Activated T-helper 17 cell treated with anti-CD3 and anti-CD28 coated beads, Interleukin-2, amount 50 U/mL, for 72 hours (primary cell): ENCODE measurements at places on chromosomes 3 and 15.

GRCh38 chr3:186536883-186537844 lies 7.0 kb downstream of the CRYGS start:
- peaks cover 54% of the 10 kb centered on the region for H3K4me1 ChIP-seq
- H3K4me3 ChIP-seq = peak overlapping the region; percentile 70
- H3K27ac ChIP-seq = peak overlapping the region; percentile 99

GRCh38 chr3:57157545-57157944 lies 7.6 kb downstream of the IL17RD start:
- peaks cover 6% of the 10 kb centered on the region for H3K4me1 ChIP-seq
- H3K27ac ChIP-seq = no peak overlapping the region
- ATAC-seq = no peak
- no peaks in the 10 kb centered on the region for H3K36me3 ChIP-seq

- no peaks in the 10 kb centered on the region for H3K36me3 ChIP-seq
- H3K27me3 ChIP-seq = peaks cover 11% of the 10 kb centered on the region
- peak; percentile 96 for ATAC-seq
- peaks cover 3% of the 10 kb centered on the region for H3K4me1 ChIP-seq
These were observed 65.3 kb upstream of the ZNF280D start for GRCh38 chr15:56798639-56799038.

- H3K27me3 ChIP-seq = no peaks in the 10 kb centered on the region
- H3K27ac ChIP-seq = no peak overlapping the region
- H3K4me3 ChIP-seq = no peak overlapping the region
- H3K36me3 ChIP-seq = no peaks in the 10 kb centered on the region
- no peak for ATAC-seq
These were observed 28.9 kb upstream of the RASGRP1 start for GRCh38 chr15:38593524-38593923.

DNA sequence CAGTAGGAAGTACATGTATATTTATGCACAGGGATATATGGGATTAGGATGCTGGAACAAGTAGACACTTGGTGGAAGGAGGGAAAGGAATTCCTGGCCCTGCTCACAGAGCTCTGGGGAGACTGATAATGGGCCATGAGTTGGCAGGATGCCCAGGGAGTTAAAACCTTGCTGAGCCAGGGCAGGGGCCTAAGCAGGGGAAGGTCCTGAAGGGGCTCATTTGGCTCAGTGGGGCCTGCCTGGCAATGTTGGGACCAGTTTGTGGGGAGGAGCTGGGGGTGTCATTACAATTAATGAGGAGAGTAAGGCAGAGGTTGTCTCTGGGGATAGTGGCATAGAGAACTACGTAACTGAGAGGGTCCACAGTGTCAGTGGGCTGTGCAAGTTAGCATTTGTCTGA lies 124.2 kb upstream of the ADPGK start:
- no peak overlapping the region for H3K4me3 ChIP-seq
- H3K27ac ChIP-seq = no peak overlapping the region
- peaks cover 3% of the 10 kb centered on the region for H3K27me3 ChIP-seq
- no peaks in the 10 kb centered on the region for H3K36me3 ChIP-seq
